Endothelial cell (in vitro differentiated cells): ENCODE measurements at places on chromosomes 1 and 21.

- H3K4me3 ChIP-seq = no peak overlapping the region
- H3K36me3 ChIP-seq = no peaks in the 10 kb centered on the region
- DNase-seq = no peak
- H3K27me3 ChIP-seq = no peaks in the 10 kb centered on the region
- H3K27ac ChIP-seq = no peak overlapping the region
These were observed 40.0 kb downstream of the URB2 start for GRCh38 chr1:229665912-229666558.

GRCh38 chr1:32965251-32965747 lies 690 bp upstream of the RNF19B start:
- H3K27me3 ChIP-seq = peaks cover 6% of the 10 kb centered on the region
- peak overlapping the region; percentile 96 for H3K4me3 ChIP-seq
- H3K4me1 ChIP-seq = peaks cover 21% of the 10 kb centered on the region
- H3K27ac ChIP-seq = peak overlapping the region; percentile 93

DNA sequence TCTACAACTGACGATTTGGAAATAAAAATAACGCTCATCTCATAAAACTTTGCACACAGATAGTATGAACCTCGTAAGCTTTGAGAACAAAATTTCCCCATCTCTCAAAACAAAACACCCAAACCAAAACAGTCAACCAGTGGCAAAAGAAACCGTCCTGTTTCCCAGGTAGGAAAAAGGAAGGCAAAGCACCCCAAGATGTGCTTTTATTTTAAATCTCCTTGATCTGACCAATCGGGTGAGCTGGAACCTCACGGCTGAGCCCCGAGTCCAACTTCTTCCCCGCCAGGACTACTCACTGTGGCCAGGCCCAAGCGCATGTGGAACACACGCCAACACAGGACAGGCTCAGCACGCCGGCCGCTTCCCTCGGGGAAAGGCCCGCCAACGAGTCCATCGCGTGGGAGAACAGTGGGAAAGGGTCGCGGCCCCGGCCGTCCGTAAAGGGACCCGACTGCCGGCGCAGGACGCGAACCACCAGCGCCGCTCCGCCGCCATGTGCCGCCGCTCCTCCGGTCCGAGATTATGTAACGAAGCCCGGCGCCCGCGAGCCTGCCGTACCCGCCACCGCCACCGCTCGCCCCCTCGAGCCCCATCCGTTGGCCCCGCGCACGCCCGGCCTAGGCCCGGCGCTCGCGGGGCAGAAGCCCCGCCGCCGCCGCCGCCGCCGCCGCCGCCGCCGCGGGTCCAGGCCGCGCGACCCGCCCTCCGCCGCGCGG lies 759 bp downstream of the AHCTF1 start:
- H3K4me1 ChIP-seq = peaks cover 13% of the 10 kb centered on the region
- H3K36me3 ChIP-seq = peaks cover 8% of the 10 kb centered on the region
- H3K4me3 ChIP-seq = peak overlapping the region; percentile 98
- peak; percentile 52 for DNase-seq

DNA sequence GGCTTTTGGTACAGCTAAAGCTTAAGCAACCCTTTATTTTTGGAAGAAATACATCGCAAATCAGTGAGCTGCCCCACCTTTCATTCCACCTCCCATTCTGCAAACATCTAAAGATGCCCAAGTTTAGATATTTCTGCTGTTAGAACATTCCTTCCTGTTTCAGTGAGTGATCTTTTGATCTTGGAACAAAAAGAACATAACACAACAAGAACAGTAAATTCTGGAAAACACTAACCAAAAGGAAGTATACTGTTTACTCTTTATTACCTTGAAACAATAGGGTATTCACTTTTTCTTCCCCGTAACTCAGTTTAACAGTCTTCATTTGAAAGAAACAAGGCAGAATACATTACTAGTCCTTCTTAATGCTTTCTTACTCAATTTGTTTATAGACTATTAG lies 40.6 kb downstream of the HNRNPR start:
- H3K36me3 ChIP-seq = peaks cover 8% of the 10 kb centered on the region
- peaks cover 5% of the 10 kb centered on the region for H3K27me3 ChIP-seq
- DNase-seq = no peak
- H3K4me3 ChIP-seq = no peak overlapping the region

DNA sequence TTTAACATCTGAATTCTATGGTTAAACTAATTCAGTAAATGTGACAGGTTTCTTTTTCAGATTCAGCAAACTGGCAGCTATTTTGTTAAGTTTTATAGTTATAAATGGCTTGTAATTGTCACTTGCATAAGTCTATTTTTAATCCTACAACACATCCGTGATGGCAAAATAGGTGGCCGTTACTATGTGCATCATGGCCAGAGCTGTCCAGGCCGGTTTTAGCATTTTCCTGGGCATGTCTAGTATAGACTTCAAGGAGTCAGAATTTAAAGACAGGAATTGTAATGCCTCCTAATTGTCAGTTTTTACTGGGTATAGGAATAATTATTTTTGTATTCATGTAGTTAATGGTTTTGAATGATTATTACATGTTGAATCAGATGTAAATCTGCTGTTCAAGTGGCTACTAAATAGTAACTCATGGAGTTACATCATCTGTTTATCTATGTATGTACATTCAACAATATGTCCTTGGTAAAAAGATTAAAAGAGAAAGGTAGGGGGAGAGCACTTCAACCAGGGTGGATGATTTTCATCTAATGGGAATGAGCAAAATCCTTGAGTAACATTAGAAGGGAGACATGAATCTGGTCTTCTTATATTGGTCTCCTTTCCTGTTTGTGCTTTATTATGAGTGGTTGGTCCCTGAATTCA lies 3.2 kb upstream of the B3GALT2 start:
- no peak overlapping the region for H3K27ac ChIP-seq
- peaks cover 15% of the 10 kb centered on the region for H3K36me3 ChIP-seq
- no peak overlapping the region for H3K4me3 ChIP-seq
- no peaks in the 10 kb centered on the region for H3K27me3 ChIP-seq
